Activated CD4-positive, alpha-beta T cell treated with anti-CD3 and anti-CD28 coated beads for 36 hours (primary cell): ENCODE measurements at places on chromosomes 1 and 21. TPM values are rescaled to one million over a fixed set of nuclear protein-coding genes. Genes with fewer than 3 reads are reported as not detected.

Gene PADI3
- total RNA-seq: not detected

Gene MATN1
- total RNA-seq: 0.32 TPM

Gene PKLR
- total RNA-seq: not detected

Gene CCSAP
- 8.4 TPM for total RNA-seq

Gene UTS2
- not detected for total RNA-seq

Gene COX20
- total RNA-seq: 33.2 TPM

Gene STIL
- total RNA-seq: 33.9 TPM

Gene KCNJ6
- total RNA-seq: not detected

Gene TNN
- total RNA-seq: 0.05 TPM

Gene GOLT1A
- total RNA-seq: 0.21 TPM

Gene NPPB
- not detected for total RNA-seq

Gene AMY1C
- total RNA-seq: not detected

Gene NGF
- not detected for total RNA-seq

Gene OR2L13
- total RNA-seq: not detected

Gene SHC1
- total RNA-seq: 65.7 TPM

Gene SLC2A5
- not detected for total RNA-seq

Gene CAMK1G
- total RNA-seq: 0.23 TPM

Gene SRSF4
- 129 TPM for total RNA-seq

Gene SLC45A3
- 0.32 TPM for total RNA-seq

Gene RGSL1
- total RNA-seq: not detected

Gene CPT2
- 23.7 TPM for total RNA-seq

Gene TBX15
- not detected for total RNA-seq

Gene NUP210L
- 0.05 TPM for total RNA-seq

Gene SPATA45
- total RNA-seq: not detected

Gene GBP3
- 4.8 TPM for total RNA-seq

Gene PKN2
- 24.9 TPM for total RNA-seq

Gene HSD11B1
- 4.5 TPM for total RNA-seq

Gene NTRK1
- total RNA-seq: 4.4 TPM

Gene TEX38
- not detected for total RNA-seq

Gene LIN9
- total RNA-seq: 10.6 TPM

Gene OR14K1
- total RNA-seq: not detected

Gene DENND2C
- 0.65 TPM for total RNA-seq

Gene KRTAP19-1
- total RNA-seq: not detected

Gene GJA5
- total RNA-seq: not detected

Gene ST6GALNAC5
- total RNA-seq: not detected

Gene FAM163A
- total RNA-seq: not detected

Gene PAQR6
- total RNA-seq: 5.7 TPM

Gene F13B
- total RNA-seq: not detected

Gene L1TD1
- total RNA-seq: 0.09 TPM

Gene UCHL5
- 141 TPM for total RNA-seq

Gene PLA2G2D
- total RNA-seq: not detected

Gene EXOC8
- total RNA-seq: 10.0 TPM

Gene TMEM61
- not detected for total RNA-seq

Gene SARS1
- 224 TPM for total RNA-seq

Gene LCE2A
- total RNA-seq: not detected

Gene TFF1
- not detected for total RNA-seq
